DMS79 treated with DMSO at 0.1 percent for 48 hours (cell line): ENCODE measurements at places on chromosomes 16 and 17.

DNA sequence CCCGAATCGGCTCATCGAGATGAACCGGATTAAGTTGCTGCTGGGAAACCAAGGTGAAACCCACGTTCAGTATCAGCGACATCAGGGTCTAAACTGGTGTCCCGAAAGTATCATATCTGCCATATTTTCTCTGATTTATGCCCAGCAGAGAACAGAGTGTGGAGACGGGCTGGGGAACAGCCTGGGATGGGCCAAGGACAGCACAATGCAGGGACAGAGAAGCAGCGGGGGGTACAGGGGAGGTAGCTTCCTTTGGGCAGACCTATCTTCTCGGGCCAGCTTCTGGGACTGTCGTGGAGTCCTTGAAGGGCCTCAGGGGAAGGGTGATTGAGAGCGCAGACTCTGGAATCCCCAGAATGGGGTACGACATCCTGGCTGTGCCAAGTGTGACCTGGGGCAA lies 17.5 kb upstream of the MLKL start:
- DNase-seq: no peak

DNA sequence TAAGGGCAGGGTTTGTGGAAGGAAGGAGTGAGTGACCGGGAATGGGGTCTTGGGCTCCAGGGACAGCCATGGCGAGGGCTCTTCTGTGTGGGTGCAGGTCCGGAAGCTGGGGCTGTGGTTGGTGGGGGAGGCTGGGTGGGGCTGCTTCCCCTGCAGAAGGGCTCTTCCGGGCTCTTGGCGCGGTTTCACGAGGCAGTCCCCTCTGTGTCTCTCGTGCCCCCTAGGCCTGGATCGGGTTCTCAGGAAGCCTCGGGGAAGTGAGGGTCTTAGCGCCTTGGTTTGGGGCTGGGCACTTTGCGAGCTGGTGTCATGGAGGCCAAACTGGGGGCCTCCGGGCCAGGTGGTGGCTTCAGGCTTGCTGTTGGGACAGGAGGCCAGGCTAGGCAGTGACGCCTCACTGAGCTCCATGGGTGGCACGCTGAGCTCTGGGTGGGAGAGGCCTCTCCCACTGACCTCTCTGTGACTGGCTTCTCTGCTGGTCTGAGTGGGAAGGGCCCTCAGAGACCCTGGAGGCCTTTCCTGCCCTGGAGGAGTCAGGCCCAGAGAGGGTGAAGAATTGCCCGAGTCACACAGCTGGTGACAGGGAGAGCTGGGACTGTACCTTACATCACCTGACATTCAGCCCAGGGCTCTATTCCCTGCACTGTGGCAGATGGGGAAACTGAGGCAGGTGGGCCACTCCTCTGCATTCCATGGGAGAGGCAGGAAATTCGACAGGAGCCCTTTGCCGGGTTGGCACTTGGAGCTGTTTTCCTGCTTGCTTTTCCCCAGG lies 8.2 kb downstream of the ADCY7 start:
- DNase-seq: no peak

- no peak for DNase-seq
These were observed 46.0 kb downstream of the SLC7A5 start for GRCh38 chr16:87823181-87823929.

DNA sequence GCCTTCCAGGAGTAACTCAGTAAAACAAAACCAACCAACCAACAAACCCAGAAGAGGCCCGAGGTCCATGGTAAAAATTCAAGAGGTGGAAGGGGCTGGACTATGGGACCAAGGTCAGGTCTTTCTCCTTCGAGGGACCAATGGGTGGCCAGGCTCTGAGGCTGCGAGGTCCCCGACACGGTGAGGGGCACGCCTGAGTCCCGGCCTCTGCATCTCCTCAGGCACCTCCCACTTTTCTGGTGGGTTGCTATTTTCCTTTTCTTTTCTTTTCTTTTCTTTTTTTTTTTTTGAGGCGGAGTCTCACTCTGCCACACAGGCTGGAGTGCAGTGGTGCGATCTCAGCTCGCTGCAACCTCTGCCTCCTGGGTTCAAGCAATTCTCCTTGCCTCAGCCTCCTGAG lies 18.0 kb downstream of the CD7 start:
- no peak for DNase-seq

GRCh38 chr16:12553191-12553590 lies 250.5 kb downstream of the CPPED1 start:
- DNase-seq: peak; percentile 90

GRCh38 chr17:33277436-33278100 lies 15.5 kb downstream of the ASIC2 start:
- DNase-seq: no peak

GRCh38 chr17:35998018-35998545 lies 3.3 kb downstream of the CCL15 start:
- no peak for DNase-seq

DNA sequence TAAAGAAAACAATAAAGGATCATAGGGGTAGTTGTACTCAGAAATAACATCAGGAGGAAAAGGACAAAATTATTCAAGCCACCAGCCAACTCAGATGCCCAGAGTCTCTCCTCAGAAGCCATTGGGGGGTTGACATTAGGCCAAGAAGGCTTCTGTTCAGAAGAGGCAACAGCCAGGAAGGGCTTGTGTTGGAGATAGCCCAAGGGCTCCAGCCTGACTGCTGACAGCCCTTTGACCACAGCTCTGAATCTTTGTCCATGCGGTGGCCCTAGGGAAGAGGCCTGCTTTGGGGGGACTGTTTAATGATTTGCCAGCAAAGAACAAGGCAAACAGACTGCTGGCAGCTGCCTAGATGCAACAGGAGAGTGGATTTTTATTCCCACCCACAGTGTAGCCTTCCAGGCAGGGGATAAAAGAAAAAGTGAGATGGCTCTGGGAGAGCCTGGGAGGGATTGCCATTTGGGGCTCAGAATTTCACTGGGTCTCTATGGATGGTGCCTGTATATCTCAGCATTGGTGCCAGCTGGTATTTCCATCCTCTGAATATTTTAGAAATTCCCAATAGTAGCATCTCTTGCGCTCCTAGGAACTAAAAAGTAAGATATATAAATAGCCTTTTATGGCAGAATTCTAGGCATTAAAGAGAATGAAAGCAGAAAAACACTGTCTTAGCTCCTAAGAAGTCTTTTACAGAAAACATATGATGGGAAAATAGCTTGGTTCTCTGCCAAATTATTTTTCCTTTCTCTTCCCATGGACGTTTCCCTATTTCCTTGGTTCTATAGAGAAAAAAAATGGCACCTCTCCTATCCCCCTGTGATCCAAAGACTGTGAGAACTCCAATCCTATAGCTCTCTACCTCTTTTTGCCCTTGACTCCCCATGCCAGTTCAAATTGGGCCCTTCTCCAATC lies 29.4 kb upstream of the SUPT4H1 start:
- no peak for DNase-seq

GRCh38 chr17:42979511-42980273 lies at the start of gene PTGES3L:
PTGES3L (minus strand) TSS chr17:42980080; CDS start chr17:42980053, 27 bp downstream.
- DNase-seq: peak; percentile 63

GRCh38 chr16:58119509-58119845 lies 9.7 kb downstream of the CFAP20 start:
- DNase-seq: peak; percentile 8

DNA sequence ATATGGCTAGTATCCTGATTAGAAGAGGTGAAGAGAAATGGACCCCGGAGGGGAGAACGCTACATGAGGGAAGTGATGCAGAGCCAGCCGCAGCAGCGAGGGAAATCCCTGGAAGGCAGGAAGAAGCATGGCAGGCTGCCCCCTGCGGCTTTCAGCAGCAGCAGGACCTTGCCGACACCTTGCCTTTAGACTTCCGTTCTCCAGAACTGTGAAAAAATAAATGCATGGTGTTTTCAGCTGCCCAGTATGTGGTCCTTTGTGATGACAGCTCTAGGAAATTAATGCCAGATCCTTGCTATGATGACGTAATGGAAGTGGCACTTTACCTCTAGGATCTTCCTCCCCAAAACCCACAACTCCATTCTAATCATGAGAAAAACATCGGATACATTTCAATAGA lies 9.7 kb upstream of the ZFP1 start:
- DNase-seq: no peak

- no peak for DNase-seq
These were observed 58.3 kb upstream of the ZC3H18 start for GRCh38 chr16:88511906-88512305.

DNA sequence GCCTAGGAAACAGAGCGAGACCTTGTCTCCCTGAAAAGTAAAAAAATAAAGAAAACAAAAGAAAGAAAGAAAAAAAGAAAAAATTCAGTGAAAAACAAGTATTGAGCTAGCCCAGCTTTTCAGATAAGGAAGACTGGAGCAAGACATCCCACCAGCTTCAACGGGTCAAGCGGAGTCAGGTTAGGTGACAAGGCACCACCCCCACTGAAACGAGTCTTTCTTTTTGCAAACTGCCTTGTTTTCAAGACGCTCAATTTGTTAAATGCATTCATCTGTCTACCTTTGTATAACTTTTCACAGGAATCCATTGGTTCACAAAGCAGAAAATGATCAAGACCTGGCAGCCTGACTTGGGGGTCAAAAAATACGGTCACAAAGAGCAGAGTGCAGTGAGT lies 10.7 kb upstream of the AXIN2 start:
- DNase-seq: no peak
